CD4-positive, alpha-beta T cell treated with Interleukin-17A for 1 hour (primary cell): ENCODE measurements at places on chromosomes 16 and 17.
A peak's percentile ranks its signal among the peaks of the same experiment; 100 is the strongest.

- DNase-seq, result no peak
Observed at GRCh38 chr16:17571499-17572093, 100.8 kb upstream of the XYLT1 start.

DNA sequence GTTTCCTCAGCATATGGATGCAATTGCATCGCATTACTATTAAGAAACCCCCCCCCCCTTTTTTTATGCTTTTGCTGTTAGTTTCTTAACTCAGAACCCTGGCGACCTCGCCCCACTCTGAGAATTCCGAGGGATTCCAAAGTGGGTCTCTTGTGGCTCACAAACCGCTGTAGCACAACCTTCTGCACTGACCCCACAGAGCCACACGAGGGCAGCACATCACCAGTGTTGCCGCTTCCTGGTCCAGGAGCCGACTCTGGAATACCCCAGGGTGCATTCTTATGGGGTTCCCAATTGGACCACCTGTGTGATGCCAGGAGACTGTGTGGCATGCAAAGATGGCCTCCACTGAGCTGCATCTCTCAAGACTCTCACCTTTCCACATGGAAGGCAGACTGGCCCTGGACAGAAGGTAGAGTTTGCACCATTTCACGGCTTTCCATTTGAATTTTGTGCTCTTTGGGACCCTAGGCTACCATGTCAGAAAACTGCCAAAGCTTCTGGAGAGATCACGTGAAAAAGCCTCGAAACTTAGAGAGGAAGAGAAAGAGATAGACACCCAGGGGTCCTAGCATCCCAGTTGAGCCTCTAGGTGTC, 432.7 kb upstream of the ASIC2 start:
- peak; percentile 2 for DNase-seq

DNA sequence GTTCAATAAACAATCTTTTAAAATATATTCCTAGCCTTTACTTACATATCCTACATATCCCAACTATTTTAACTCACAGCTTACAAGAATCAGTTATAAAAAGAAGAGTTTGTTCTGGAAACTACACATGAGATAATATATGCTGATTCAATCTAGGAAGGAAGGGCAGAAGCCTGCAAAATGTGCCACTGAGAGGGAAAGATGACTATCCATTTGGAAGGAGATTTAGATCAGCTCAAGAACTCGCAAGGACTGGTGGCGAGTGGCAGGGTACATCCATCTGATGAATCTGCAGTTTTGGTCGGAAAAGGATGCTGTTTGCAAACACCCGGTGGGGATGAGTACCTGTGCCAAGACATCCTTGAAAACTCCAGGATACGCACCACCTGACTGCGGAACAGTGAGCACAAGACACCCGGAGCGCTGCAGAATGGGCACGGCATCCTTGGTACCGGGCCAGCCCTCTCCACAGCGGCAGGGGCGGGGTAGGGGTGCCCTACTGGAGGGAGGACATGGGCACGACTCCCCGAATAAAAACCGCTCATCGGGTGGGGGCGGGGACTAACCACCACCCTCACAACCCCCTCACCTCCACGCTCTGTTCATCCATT, 723 bp downstream of the TRIM37 start:
- DNase-seq, result peak; percentile 82

GRCh38 chr17:39755554-39756379, 18.0 kb downstream of the GRB7 start:
- DNase-seq, result peak; percentile 83

- DNase-seq, result no peak
Observed at GRCh38 chr17:57781386-57782061, 36.4 kb upstream of the CCDC182 start.

DNA sequence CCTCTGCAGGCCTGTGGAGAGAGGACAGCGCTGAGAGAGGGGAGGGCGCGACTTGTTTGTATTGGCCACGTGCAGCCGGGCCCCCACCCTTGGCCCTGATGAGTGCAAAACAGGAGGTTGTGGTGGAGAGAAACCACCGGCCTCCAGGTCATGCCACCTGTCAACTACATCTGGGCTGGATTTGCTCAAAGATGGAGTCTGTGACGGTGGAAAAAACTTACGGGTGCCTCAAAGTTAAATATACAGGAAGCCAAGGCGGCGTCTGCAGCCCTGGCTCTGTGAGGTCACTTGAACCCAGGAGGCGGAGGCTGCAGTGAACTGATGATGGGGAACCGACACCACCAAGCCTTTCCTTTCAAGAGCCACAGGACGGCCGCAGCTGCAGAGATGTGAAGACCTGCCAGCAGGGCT, 15.7 kb downstream of the C16orf74 start:
- DNase-seq, result peak; percentile 54

GRCh38 chr17:1839516-1839915, 9.7 kb downstream of the RPA1 start:
- no peak for DNase-seq

DNA sequence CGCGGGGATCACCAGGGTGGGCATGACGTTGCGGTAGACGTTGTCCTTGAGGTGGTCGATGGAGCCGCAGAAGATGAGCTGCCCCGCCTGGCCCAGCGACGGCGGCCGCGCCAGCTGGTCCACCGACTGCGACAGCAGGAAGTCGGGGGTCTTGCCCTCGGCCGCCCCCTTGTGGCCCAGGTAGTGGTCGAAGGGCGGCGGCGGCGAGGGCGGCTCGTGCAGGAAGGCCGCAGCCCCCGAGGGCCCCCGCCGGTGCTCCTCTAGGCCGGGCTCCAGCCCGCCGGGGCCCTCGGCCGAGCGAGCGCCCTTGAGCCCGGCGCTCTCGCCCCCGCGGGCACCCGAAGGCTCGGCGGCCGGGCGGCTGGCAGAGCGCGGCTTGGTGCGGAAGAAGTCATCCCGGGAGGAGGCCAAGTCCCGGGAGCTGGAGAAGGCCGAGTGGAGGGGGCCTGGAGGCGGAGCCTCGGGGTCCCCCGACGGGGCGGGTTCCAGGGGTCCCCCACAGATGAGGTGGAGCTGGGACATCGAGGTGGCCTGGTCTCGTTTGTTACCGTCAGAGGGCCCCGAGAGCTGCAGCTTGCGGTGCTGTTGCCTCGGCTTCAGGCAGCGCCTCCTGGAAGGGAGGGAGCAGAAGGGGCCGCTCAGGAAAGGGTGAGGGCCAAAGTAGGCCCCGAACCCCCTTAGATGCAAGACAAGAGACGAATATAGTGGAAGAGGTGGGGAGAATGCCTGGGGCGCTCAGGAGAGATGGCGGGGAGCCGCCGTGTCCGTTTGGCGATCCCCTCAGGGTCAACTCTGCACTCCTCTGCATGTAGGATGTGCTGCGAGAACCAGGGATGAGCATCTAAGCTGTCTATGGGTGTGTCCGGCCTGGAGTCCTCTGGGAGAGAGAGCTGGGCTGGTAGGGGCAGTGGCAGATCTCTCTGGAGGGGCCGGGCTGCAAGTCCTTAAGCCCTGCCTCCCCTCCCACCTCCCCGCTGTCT, 8.8 kb downstream of the FAM171A2 start:
- DNase-seq, result peak; percentile 59

DNA sequence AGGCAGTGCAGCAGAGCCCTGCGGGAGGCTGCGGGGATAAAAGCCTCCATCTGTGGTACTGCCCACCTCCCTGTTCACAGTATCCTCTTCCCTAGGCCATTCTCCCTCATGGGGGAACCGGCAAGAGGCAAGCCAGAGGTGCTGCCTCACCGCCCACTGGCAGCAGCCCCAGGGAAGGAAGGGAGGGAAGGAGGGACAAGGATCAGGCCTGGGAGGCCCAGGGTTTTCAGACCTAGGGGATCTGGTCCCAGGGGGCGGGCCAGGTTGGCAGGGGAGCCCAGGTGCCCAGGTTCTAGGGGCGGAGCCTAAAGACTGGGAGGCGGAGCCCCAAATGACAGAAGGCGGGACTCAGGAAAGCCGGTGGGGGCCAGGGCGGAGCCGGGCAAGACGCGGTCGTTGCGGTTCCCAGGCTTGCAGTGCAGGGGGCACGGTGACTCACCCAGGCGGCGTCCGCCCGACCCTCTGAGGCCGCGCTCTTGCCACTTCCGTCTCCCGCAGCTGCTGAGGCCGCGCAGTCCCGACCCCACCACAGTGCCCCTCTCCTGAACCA, 3.0 kb upstream of the MTMR4 start:
- DNase-seq, result no peak

DNA sequence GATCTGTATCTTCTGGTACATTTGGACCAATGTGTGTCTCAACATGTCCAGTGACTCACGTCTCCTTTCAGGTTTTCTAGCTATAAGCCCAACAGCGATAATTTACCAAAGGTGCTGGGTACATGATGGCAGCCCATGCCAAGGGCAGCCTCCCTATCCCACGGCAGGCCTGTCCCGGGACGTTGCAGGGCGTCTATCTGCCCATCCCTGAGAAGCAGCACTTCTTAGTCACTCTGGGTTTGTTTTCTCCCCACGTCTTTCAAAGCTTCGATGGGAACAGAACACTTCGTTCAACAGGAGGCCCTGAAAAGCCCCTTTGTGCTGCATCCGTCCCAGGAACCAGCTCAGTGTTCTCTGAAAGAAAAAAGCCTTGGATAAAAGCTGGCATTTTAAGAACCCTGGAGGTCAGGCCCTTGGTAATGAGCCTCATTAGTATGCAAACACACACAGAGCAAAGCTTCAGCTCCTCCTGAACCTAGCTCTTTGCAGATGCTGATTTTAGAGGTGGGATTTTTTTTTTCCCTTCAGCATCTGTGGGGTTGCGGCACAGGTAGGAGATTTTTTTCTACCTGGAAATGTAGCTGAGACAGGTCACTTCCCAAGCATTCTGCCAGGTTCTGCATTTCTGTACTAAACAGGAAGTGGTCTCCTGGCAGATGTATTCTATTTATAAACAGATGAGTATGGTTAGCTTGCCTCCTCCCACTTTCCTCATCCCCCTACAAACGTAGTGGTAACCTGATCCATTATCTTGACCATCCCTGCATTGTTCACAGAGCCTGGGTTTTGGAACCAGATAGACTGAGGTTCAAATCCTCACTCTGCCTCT, 17.5 kb upstream of the MT4 start:
- peak; percentile 3 for DNase-seq

DNA sequence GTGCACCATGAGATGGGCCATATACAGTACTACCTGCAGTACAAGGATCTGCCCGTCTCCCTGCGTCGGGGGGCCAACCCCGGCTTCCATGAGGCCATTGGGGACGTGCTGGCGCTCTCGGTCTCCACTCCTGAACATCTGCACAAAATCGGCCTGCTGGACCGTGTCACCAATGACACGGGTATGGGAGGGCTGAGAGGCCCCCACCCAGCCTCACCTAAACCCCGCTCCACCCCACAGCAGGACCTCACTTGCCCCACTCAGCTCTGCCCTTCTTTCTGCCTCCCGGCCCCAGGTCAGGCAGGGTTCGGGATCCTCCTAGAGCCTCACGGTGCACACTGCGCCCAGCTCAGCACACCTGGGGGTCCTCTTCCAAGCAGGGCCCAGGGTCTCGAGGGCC, 5.6 kb downstream of the ACE start:
- DNase-seq, result no peak

GRCh38 chr17:45852535-45853297, 8.0 kb downstream of the SPPL2C start:
- DNase-seq, result peak; percentile 53

- no peak for DNase-seq
Observed at GRCh38 chr17:64327201-64327930, 63.3 kb downstream of the PECAM1 start.

GRCh38 chr16:29719063-29719462, 26.7 kb downstream of the C16orf54 start:
- no peak for DNase-seq

DNA sequence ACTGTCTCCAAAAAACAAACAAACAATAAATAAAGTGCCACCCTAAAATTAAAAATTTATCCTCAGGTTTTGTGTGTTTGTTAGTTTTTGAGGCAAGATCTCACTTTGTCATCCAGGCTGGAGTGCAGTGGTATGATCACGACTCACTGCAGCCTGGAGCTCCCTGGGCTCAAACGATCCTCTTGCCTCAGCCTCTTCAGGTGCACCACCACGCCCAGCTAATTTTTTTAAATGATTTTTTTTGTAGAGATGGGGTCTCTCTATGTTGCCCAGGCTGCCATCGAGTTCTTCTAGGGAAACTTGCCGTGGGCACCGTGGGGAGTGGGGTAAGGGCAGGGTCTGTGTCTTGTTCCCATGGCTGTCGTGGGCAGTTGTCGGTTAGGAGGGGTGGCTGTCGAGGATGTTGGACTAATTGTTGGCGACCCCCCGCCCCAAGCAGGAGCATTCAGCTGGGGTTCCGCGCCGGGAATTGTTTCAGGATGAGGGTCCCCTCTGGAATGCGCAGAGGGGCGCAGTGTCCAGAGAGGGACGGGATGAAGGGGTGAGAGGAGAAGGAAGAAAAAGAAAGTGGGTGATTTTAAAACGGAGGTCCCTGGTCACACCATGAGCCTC, 1.1 kb upstream of the RNF213 start:
- no peak for DNase-seq

- no peak for DNase-seq
Observed at GRCh38 chr16:65446427-65446826, 324.6 kb upstream of the CDH11 start.
